ENCODE measurements at places on chromosomes 16 and 17. TPM values are rescaled to one million over a fixed set of nuclear protein-coding genes. Genes with fewer than 3 reads are reported as not detected.

Gene MEOX1
- total RNA-seq, result 0.25 TPM

Gene ASIC2
- 13.5 TPM for total RNA-seq

Gene IRX3
- total RNA-seq, result not detected

Gene LITAFD
- total RNA-seq, result not detected

Gene SDR42E1
- total RNA-seq, result under 0.01 TPM

Gene TSPAN10
- 0.25 TPM for total RNA-seq

Gene TLK2
- 48.2 TPM for total RNA-seq

Gene STX1B
- total RNA-seq, result 21.6 TPM

Gene CYGB
- 2.0 TPM for total RNA-seq

Gene HOXB7
- total RNA-seq, result not detected

Gene DNASE1L2
- total RNA-seq, result 1.5 TPM

Gene TEX19
- not detected for total RNA-seq

Gene SPATA22
- total RNA-seq, result 0.98 TPM
